ENCODE measurements at places on chromosomes 3 and 15.

- no peak for DNase-seq
Measured at GRCh38 chr3:43048470-43048869, 57.4 kb downstream of the POMGNT2 start.

GRCh38 chr3:8485141-8485870 is 16.3 kb upstream of the LMCD1 start:
- DNase-seq = no peak

DNA sequence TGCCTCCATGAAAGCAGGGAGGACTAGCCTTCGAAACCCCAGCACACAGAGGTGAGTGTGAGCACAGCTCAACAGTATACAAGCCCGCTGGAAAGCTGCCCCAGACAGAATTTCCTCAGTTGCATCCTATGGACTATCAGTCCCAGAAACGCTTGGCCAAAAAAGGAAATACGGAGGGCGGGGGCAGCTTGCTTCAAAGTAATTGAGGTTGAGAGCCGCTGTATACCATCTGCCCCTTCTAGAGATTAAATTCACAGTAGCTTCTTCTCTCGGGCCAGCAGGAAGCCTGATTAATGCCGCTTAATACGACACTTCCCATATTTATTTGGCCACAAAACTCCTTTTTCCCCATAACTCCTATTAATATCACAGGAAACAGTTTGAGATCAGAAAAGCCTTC is 88.7 kb downstream of the LIPC start:
- no peak for DNase-seq

DNA sequence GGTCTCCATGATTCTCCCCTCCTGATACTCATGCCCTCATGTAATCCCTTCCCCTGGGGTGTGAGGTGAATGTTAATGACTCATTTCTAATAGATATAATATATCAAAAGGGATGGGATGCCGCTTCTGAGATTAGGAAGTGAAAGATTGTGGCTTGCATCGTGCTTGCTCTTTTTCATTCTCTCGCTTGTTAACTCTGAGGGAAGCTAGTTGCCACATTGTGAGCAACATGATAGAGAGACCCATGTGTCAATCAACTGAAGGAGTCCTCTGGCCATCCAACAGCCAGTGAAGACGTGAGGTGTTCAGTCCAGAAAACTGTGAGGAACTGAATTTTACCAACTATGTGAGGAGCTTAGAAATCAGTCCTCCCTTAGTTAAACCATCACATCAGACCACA is 28.9 kb upstream of the DRD3 start:
- DNase-seq = no peak

DNA sequence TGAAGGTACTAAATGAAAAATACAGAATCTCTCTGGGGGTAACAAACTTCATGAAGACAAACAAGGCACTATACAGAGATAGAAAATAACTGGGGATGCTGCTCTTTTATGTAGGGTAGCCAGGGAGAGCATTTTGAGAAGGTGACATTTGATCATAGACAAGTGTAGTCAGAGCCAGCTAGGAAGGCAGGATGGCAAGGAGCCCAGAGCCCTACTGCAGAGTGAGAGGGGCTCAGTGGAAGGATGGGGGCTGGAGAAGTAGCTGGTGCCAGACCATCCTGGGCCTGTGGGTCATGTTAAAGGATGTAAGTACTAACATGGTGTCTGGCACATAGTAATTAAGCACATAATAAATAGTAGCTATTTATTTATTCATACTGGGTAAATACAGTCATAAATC is 133.6 kb downstream of the MEIS2 start:
- no peak for DNase-seq

- DNase-seq = no peak
Measured at GRCh38 chr3:48776854-48777253, 59.8 kb upstream of the IP6K2 start.

- DNase-seq = no peak
Measured at GRCh38 chr15:38182900-38183299, 69.7 kb upstream of the SPRED1 start.

GRCh38 chr3:142007710-142008399 is 131.4 kb downstream of the ATP1B3 start:
- no peak for DNase-seq

GRCh38 chr3:191740712-191741111 is 279.7 kb downstream of the PYDC2 start:
- DNase-seq = no peak

DNA sequence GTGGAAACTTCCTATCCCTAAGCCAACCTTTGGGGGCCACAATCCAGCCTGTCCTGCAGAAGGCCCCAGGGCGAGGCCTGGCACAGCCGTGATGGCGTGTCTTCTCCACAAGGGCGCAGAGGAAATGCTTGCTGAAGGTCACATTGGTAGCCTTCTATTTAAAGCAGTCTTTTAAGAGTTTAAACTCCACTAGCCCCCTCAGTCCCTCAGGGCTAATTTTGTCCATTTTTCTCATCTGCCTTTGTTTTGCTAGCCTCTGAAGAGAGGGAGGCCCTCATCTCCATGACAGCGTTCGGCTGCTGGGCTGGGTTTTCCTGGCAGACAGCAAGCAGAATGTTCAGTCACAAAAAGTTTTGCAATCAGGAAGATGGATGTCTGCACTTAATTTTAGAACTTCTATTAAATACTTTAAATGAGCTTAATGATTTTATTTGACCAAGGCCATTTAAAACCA is 40.8 kb downstream of the RARB start:
- DNase-seq = no peak

DNA sequence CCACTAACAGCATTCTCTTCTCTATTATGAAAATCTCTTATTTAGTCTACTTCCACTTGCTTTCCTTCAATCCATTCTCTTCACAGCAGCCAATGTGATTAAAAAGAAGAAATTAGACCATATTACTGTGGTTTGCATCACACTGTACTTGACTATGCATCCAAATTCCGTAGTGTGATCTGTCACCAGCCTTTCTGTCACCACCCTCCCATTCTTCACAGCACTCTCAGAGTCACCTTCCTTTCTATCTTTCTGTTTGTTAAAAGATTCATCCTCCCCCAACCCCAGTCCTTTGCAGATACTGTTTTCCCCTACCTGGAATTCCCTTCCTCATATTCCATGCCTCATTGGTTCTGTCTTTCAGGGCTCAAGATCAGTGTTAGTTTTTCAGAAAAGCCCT is 55.0 kb upstream of the ABHD10 start:
- DNase-seq = no peak
